ENCODE measurements at places on chromosomes 11 and 22.

GRCh38 chr11:69396948-69397307 lies 84.5 kb upstream of the LINC01488 start:
- DNase-seq: no peak

GRCh38 chr11:72813740-72814285 lies 398 bp upstream of the ATG16L2 start:
- DNase-seq: no peak

GRCh38 chr22:42151924-42152635 lies 21.5 kb upstream of the CYP2D6 start:
- no peak for DNase-seq

- DNase-seq: no peak
Observed at GRCh38 chr11:111612224-111612623, 10.0 kb downstream of the SIK2 start.

- DNase-seq: no peak
Observed at GRCh38 chr11:1642288-1643145, 12.9 kb downstream of the KRTAP5-5 start.

DNA sequence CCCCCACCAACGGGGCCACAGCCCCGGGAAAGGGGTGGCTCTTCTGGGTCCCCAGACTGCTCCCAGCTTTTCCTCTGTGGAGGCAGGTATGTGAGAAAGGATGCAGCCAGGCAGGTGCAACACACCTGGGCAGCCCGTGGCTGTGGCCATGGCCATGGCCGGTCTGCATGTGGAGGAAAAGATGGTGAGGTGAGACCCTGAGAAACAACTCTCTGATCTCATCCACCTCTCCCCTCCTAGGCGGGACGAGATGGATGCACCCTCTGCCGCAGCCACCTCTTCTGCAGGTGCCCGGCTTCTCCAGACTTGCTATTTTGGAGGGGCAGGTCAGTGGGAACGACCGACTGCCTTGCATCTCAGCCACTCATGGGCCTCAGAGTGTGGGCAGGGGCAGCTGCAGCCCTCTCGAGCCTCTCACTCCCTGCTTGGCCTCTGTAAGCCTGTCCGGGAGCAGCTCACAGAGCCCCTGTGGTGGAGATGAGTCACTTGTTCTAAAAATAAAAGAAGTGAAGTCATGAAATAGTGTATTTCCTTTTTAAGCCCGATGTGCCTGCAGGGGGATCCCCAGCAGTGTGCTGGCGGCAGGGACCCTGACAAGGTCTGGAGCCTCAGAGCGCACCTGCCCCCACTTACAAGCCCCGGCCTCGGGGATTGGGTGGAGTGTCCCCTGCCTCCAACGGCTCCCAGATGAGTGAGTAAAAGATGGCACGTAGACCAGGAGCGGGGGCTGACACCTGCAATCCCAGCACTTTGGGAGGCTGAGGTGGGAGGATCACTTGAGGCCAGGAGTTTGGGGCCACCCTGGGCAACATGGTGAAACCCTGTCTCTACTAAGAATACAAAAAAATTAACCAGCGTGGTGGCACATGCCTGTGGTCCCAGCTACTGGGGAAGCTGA lies 10.7 kb downstream of the SMIM38 start:
- DNase-seq: no peak

DNA sequence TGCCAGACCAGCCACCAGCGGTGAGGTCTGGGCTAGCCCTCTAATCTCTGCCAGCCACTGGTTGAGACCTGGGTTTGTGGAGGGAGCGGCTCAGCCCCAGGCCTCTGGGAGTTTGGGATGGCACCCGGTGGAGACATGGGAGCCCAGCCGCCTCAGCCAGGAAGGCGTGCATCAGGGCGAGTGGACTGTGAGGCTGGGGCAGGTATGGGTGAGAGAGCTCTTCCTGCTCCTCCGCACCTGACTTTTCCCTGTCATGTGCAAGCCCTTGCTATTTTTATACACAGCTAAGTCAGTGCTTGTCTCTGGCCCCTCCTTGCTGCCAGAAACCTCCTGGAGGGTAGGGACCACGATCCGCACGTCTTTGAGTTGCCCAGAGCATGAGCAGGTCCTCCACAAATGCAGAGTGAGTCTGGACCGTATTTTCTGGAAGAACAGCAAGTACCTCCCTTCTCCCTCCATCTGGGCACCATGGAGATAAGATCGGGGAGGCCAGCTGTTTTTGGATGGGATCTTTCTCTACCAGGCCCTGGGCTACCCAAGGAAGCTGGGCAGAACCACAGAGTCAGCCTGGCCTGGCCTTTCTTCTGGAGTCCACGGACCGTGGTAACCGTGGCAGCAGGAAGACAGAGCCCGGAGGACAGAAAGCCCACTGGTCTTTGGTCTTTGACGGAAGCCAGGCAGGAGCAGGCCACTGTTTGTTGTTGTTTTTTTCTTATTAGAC lies 53.3 kb downstream of the IGLL1 start:
- no peak for DNase-seq

DNA sequence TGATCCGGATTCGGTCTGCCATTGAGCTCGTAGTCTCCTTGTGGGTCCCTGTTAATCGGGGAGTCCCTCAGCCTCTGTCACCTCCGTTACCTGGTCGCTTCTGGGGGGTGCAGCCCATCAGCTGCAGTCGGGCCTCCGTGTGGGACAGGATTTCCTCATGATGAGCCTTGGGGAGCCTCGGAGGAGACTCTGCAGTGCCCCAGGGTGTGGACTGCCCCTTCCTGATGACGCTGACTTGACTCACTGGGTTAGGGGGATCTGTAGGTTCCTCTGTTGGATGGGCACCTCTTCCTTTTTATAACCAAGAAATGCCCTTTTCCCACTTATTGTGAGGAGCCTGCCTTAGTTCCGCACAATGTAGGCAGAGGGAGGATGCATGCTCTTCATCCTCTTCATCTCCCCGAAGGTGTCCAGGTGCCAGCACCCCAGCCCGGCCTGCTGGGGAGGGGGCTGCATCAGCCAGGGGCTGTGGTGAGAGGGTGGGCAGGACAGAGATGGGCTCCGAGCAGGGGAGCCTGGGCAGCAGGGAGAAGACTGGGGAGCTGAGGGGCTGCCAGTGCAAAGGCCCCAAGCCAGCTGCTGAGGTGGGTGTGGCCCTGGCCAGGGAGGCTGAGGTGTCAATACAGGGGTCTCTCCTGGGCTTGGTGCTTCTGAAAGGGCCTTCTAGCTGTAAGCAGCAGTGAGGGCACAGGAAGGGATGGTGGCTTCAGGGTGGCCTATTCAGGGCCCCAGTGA lies 13.5 kb upstream of the TTLL8 start:
- DNase-seq: no peak

Data from activated T-helper 1 cell treated with anti-CD3 and anti-CD28 coated beads, Interleukin-2, amount 50 U/mL, for 16 hours (primary cell).